ENCODE measurements at places on chromosomes 3 and 15.
A peak's percentile ranks its signal among the peaks of the same experiment; 100 is the strongest.

GRCh38 chr3:27360113-27361078 is 8.8 kb downstream of the NEK10 start:
- DNase-seq = no peak

DNA sequence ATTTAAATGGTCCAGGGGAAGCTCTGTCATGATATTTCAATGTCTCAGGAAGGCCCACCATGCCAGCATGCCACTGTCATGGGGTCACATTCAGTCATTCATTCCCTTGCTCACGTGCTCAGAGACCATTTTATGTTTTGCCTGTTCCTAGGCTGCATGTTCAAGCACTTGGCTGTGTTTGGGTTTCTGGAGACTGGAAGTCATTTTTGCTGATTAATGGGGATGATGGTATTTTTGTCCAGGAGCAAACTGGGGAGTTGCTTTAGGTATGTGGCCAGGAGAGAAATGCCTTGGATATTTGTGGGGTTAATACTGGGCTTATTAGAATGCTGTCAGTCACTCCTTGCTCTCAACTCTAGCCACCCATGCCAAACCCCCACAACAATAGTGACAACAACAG is 303.5 kb downstream of the PTPRG start:
- DNase-seq = no peak

GRCh38 chr3:26623419-26624208 is 1.0 kb downstream of the LRRC3B start:
- DNase-seq = no peak

DNA sequence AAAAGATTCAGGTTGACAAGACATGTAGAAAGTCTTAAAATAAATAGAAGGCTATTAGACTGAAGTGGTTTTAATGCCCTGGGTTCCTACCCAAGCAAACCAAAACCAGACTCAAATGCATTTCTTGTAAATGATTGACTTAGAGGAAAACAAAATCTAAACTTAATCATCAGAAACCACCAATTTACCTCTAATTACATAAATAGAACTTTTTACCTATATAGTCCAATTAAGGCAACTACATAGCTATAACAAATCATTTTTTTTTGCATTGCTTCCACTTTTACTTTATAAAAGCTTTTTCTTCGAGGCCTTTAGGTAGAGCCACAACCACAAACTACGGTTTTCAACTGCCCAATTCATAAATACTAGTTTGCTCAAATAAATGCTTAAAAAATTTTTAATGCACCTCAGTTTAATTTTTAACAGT is 231.3 kb upstream of the ARHGEF26 start:
- DNase-seq = no peak

- no peak for DNase-seq
These were observed 90.8 kb upstream of the CMC1 start for GRCh38 chr3:28150465-28151206.

DNA sequence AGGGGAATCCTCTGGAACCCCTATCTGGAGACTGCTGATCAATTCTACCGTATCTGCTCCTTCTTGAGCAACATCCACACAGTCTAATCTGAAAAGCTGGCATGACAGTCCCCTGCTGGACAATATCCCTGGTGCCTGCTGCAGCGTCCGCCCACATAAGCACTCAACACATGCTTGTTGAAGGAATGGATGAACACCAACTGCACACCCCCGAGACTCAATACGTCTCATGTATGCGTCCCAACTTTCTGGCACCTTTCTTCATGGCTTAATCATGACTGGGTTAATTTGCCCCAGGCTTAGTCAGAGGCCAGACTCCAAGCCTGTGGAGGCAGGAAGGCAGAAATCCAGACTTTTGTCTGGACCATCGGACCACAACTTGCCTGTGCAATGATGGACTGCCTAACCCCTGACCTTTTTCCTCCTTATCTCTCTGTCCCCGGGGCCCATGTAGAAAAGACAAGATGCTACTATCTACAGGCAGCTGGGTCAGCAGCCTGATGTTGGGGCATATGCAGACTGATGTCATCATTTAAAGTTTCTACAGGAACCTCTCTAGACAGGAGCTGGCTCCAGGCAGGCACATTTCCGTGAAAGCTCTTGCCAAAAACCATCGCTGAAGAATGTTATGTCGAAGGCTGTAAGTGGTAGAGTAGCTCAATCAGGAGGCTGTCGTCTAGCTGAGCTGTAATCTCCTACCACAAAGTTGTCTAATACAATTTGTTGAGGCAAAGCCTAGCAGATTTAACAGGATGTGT is 114.1 kb upstream of the TPM1 start:
- no peak for DNase-seq

- DNase-seq = no peak
These were observed 11.4 kb downstream of the ZFAND6 start for GRCh38 chr15:80070840-80071239.

- no peak for DNase-seq
These were observed 71.7 kb upstream of the TMEM115 start for GRCh38 chr3:50430950-50431435.

- DNase-seq = no peak
These were observed 192.0 kb downstream of the TPRG1 start for GRCh38 chr3:189363590-189364255.

DNA sequence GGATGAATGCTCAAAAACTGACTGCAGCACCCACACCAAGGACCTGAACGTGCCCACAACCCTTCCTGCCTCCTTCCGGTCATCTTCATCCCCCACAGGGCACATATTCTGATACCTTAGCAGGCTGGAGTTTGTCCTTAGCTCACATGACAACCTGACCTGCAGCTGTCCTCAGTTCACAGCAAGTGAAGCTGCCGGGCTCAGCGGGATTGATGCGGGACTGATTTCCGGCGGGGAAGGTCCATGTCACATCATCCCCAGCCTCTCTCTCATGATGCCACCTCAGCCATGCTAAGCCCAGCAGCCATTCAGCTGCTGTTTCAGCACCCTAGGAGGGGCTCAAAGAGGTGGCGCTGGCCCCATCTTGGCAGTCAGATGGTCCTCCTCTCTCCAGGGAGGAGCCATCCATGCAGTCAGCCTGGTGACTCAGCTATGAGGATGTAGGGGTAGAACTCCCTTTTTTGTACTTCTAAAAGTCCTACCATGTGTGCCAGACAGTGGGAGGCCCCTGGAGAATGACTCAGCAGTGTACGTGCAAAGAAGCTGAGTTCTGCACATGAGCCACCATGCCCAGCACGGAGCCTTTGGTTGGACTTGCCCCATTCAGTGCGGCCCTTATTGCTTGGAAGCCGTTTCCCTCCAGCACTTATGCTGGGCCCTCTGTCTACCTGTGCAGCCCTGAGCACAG is 9.5 kb downstream of the CA12 start:
- no peak for DNase-seq

DNA sequence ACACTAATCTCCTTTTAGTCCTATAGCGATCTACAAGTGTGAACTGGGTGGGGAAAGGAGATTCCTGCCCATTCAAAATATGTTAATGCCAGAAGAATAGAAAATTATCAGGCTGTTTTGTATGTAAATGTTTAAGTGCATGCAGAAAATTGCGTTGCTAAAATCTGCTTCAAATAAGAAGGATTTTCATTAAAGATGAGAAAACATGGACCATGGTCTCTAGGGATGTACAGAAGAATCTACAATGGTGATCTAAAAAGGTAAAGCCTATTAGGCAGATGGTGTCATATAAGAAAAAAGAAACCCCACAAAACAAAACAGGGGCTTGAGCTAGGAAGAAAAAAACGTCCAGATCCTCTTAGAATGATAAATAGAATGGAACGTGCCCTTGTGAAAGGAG is 287.5 kb upstream of the ROBO1 start:
- DNase-seq = no peak

GRCh38 chr3:194740859-194741491 is 55.3 kb downstream of the FAM43A start:
- DNase-seq = no peak

DNA sequence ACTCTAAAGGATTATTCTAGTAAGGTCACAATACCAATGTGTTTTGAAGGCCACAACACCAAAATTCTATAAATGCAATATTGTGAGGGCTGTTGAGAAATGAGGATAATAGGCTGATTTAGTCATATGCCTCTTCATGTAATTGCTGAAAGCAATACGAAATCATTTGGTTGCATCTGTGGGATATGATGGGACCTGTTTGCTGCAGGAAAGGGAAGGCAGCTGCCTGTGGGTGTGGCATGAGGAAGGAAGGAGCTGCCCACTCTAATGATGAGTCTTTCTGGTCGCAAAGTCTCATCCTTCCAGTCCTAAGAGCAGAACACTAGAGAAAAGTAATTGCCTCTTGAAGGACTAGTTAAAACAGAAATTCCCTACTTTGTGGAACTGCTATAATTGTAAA is 245.3 kb upstream of the ZPLD1 start:
- DNase-seq = no peak

- no peak for DNase-seq
These were observed 719 bp downstream of the FEZF2 start for GRCh38 chr3:62372621-62373041.

- DNase-seq = no peak
These were observed 89.1 kb downstream of the CRYGS start for GRCh38 chr3:186454881-186455703.

- DNase-seq = no peak
These were observed 382.1 kb upstream of the TBL1XR1 start for GRCh38 chr3:177579419-177579818.

GRCh38 chr15:65377976-65378366 is at the start of gene IGDCC3:
Gene IGDCC3 (minus strand): TSS chr15:65378002. CDS start chr15:65377788, 214 bp downstream.
- no peak for DNase-seq

GRCh38 chr15:65957451-65957850 is 88.2 kb downstream of the RAB11A start:
- DNase-seq = no peak

DNA sequence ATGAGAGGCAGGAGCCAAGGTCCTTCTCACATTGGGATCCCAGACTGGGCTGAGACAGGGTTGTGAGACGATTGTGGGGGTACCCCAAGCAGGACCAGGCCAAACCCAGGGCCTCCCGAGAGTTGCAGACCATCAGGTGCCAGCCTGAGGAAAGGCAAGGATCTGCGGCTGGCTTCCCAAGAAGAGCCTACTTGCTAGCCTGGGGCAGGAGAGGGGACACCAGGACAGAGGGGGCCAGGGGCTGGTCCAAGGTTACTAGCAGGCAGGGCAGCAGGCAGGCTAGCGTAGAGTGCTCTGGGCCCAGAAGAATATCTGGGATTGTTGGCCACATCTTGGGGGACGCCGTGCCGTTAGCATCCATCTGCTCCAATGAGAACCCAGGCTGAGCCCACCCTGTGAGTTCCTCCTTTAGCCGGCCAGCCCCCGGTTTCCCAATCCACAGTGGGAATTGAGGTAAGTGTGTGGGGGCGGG is 546 bp downstream of the CISH start:
- no peak for DNase-seq

- DNase-seq = no peak
These were observed 92.1 kb downstream of the HHLA2 start for GRCh38 chr3:108388136-108389132.

DNA sequence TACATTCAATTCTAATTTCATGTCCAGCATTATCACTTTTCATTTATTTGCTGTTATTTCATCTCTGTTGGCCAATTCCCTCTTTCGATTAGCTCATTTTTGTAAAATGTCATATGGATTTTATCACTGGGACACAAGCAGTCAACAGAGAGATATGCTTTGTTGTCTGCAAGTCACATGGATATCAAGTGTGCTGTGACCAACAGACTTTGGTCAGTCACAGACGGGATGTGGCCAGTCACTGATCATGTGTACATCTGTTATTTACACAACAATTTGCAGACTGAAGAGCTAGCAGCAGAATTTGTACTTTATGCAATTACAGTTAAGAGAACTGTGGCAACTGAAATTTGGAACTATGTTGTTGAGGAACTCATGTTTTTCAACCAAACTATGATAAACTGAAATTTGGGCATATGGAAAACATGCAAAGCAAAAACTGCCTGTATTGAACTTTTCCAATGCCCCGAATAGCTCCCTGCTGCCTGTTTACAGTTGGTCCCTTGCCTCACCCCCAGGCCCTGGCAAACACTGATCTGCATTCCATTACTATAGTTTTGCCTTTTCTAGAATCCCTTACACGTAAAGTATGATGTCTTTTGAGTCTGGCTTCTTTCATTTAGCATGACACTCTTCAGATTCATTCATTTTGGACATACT is 104.4 kb downstream of the RPL22L1 start:
- DNase-seq = no peak

- DNase-seq = no peak
These were observed 58.1 kb upstream of the MYRIP start for GRCh38 chr3:39751286-39751685.

GRCh38 chr15:60006203-60006862 is 2.2 kb downstream of the FOXB1 start:
- peak; percentile 42 for DNase-seq

- no peak for DNase-seq
These were observed 15.0 kb downstream of the GTF2A2 start for GRCh38 chr15:59642351-59642750.

GRCh38 chr3:154552338-154552737 is 122.3 kb upstream of the GPR149 start:
- DNase-seq = no peak

DNA sequence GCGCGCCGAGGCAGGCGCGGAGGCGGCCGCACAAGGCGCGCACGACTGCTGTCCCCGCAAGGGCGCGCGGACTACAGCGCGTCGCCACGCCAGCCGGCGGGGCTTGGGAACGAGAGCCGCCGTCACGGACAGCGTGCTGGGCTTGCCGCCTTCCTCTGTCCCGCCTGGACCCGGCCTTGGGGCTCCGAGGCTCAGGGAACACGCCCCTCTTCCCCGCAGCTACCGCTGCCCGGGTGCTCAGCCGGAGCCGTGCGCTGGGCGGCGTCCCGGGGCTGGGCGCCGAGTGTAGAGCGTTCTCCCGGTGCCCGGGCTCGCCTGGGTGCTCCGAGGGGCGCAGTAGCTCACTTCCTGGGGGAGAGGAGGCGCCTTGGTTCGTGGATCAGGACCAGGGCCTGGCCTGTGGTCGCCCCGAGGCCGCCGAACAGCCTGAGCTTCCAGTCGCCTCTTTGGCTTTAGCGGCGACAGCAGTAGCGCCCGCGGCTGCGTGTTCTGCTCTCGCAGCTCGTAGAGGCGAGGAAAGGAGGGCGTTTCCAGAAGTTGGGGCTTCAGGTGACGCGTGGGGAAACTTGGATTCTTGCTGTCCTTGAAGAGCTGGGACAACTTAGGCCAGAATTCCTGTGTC is 226.7 kb upstream of the C2CD4B start:
- DNase-seq = no peak

- no peak for DNase-seq
These were observed 48.6 kb downstream of the WDR72 start for GRCh38 chr15:53710906-53711305.

GRCh38 chr15:57485869-57486268 is 105.8 kb upstream of the MYZAP start:
- DNase-seq = no peak
